ENCODE measurements at places on chromosomes 11 and 22. TPM values are rescaled to one million over a fixed set of nuclear protein-coding genes. Genes with fewer than 3 reads are reported as not detected.

Gene ENTHD1
- total RNA-seq = not detected

Gene PKP3
- total RNA-seq = 40.6 TPM

GRCh38 chr11:9815486-9816136 lies 151.7 kb downstream of the SWAP70 start:
- no peak for DNase-seq

Gene PIWIL4
- 0.34 TPM for total RNA-seq

DNA sequence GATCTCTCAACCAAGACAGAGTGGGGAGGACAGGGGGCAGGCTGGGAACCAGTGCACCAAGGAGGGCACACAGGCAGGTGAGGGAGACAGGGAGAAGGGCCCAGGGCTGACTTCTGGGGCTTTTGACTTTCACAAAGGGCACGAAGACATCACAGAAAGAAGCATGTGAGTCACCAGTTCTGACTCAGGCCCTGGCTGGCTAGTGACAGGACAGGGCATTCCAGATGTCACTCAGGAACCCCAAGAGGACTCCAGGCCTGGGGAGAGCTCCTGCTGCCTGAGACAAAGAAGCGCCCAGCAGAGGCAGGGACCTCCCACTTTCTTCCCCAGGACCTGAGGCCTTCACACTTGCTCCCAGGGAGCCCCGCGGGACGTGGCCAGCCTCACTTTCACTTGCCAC lies 497.2 kb downstream of the BUD13 start:
- no peak for DNase-seq

Gene BAIAP2L2
- total RNA-seq = 3.3 TPM

DNA sequence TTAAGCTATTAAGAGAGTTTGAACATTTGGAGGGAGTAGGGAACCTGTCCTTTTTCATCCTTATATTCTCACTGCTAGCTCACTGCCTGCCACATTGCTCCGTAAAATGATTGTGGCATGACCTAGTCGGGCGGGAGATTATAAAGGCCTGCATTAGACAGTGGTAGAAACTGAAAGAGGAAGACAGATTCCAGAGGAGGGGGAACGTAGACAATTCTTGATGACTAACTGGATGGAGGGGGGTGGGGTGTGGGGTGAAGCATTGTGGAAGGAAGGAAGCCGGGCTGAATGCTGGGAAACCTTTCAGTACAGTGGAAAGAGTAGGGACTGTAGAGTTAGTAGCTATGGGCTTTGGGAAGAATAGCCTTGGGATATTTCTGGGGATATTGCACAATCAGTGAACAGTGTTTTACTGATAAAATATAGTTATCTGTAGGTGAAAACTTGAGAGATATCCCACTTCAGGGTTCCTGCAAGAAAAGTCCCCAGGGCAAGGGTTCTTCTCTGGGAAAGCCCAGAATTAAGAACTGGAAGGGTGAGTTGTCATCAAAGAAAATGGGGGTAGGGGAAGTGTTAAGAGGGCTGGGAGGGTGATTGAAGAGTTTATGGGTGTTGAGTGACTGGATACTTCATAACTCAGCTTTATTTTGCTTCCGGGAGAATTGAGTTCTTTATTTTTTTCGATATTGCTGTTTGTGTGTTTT lies 2.1 kb downstream of the MED15 start:
- no peak for DNase-seq

Gene HPX
- 6.0 TPM for total RNA-seq

GRCh38 chr11:60274416-60274815 lies 6.0 kb upstream of the MS4A4A start:
- no peak for DNase-seq

GRCh38 chr11:134151083-134151747 lies 72.6 kb downstream of the NCAPD3 start:
- DNase-seq = no peak

Gene PLAAT3
- total RNA-seq = 41.0 TPM

DNA sequence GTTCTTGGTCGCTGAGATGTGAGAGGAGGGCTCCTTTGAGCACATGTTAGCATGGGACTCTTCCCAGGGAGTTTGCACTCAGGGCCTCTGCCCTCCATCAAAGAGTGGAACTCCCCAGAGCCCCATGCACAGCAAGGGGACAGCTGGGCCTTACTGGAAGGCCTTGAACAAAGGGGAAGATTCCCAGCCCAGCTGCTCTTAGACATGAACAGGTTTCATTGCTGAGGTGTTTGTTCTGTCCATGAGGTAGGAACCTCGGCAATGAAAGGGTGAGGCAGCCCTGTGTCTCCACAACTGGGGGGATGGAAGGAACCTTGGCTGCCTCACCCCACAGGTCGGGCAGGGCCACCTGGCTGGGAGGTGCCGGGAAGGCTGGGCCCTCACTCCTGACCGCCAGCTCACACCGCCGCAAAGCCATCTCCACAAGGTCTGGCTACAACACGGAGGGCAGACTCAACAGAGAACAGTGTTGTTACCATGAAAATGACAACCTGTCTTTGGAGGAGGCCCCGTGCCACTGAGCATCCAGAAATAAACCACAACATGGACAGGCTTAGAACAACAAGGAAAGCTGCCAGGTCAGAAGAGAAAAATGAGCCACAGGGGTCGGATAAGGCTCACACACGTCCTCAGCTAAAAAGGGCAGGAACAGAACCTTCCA lies 3.2 kb downstream of the DERL3 start:
- no peak for DNase-seq

DNA sequence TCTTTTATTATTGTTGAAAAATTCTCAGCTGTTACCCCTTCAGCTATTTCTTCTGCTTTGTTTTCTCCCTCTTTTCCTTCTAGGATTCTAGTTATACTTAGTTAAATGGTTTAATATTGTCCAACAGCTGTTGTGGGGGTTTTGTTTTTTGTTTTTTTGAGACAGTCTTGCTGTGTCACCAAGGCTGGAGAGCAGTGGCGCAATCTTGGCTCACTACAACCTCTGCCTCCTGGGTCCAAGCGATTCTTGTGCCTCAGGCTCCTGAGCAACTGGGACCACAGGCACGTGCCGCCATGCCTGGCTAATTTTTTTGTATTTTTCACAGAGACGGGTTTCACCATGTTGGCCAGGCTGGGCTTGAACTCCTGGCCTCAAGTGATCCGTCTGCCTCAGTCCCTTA lies 12.7 kb downstream of the SDHAF2 start:
- no peak for DNase-seq

DNA sequence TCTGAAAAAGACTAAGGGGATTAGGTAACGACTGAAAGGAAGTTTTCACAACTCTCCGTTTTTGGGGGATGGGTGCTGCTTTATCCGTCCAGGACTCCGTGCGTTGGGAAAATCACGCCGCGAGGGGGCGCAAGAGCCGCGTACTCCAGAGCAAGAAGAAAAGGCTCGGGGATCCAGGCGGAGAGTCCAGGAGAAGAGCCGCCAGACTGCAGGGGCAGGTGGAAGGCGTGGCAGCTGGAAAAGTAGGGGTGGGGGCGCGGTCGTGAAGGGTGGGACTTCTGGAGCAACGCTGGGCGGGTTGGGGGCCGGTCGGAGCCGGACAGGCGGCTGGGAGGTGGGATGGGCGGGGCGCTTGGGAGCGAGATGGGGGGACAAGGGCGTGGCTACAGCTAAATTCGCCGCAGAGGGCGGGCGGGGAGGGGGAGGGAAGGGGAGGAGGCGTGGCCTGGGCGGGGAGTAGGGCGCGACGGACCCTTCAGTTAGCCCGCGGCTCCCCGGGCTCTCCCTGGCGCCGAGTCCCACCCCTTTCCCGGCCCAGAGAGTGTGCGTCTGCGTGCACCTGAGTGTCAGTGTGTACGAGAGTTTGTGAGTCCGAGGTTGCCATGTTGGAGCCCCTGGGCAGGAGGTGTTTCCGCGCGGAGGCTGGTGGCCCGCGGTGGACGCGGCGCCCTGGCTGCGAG lies 613 bp upstream of the ARHGEF17 start:
- peak; percentile 100 for DNase-seq

Gene OR10A2
- not detected for total RNA-seq

DNA sequence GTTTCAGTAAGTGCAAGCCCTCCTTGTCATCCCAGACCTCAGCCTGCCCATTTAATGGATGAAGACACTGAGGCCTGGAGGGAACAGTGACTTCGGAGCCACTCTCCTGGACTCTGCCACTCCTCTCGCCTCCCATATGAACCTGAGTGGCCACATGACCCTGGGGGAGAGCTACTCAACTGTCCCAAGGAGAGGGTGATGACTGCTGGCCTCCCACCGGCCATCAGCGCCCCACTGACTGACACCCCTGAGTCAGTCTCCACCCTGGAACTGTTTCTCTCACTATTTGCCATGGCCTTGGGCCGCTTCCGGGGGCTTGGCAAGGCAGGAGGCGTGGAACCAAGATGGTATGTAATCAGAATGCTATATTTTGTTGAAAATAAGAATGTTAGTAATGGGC lies 17.1 kb downstream of the LRP5 start:
- DNase-seq = no peak

DNA sequence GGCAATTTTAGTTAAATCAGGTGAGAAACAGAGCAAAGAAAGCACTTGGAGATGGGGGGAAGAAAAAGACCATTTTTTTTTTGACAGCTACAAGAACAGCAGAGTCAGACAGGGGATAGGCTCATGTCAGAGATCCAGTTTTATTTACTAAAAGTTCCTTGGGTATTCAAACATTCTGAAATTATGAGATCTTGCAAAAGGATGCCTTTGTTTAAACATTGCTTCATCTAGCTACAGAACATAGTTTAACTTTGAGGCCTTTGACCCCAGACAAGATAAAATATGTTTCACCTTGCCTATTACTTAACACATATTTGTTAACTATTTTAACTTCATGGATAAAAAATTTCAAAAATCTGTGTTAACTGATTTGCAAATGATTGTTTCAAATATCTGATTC lies 6.4 kb downstream of the GLYATL1 start:
- no peak for DNase-seq

Gene C11orf42
- not detected for total RNA-seq

- no peak for DNase-seq
These were observed 31.2 kb downstream of the KCNJ4 start for GRCh38 chr22:38423512-38424503.

Gene ACO2
- 72.7 TPM for total RNA-seq

Gene NLRP6
- not detected for total RNA-seq

Gene FOLH1
- 1.6 TPM for total RNA-seq

Gene C11orf68
- 26.1 TPM for total RNA-seq

- DNase-seq = peak; percentile 94
These were observed 16.9 kb downstream of the CTNND1 start for GRCh38 chr11:57778318-57779037.

Gene BARX2
- 0.31 TPM for total RNA-seq

Gene KDM4D
- 1.2 TPM for total RNA-seq

DNA sequence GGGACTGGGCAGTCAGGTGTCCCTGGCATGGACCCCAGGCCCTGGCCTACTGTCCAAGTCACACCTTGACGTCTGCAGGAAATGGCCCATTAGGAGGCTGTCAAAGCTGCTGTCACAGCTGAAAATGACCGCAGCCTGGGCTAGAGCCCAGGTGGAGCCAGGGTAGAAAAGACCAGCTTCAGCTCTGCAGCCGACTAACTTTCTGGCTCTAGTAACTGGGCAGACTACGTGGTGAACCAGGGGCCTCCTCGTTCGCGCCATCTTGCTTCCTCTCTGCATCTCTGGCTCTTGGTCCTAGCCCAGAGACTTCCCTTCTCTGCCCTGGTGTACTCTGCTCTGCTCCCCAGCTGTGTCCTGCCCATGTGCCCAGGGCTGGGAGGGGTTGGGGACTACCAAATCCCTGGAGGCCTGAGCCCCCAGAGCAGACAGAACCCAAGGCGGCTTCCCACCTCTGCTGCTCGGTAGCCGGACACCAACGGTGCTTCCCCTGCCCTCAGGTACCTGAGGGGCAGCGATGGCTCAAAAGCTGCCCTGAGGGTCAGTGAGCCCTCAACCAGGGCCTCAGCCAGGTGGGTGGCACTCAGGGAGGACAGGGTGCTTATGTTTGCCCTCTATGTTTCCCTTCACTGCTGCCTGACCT lies 19.7 kb downstream of the SART1 start:
- DNase-seq = no peak

- DNase-seq = no peak
These were observed 32.4 kb downstream of the VSIG10L2 start for GRCh38 chr11:125978181-125978716.

Gene SLC15A3
- 1.6 TPM for total RNA-seq
